ENCODE measurements at places on chromosomes 2 and 18. TPM values are rescaled to one million over a fixed set of nuclear protein-coding genes. Genes with fewer than 3 reads are reported as not detected.

DNA sequence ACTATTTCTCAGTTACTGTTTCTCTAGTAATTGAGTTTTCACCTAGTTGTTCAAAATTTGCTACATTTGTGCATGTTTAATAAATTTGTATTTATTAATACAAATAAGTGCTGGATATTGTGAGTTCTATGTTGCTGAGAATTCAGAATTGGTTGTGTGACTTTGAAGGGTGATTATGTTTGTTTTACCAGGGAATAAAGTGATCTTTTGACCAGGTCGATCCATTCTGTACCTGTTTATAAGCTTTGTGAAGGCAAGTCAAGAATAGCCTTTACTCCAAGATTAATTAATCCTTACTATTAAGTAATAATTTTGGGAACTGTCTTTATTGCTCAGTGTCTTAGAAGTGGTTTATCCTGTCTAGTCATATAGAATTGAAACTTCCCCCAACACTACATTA is 230.0 kb upstream of the GYPC start:
- DNase-seq: no peak

The GAREM2 gene
- total RNA-seq: 1.1 TPM

GRCh38 chr2:207513551-207514257 is 16.1 kb upstream of the CREB1 start:
- DNase-seq: no peak

- no peak for DNase-seq
Measured at GRCh38 chr18:78407466-78407844, 572.2 kb upstream of the SALL3 start.

- no peak for DNase-seq
Measured at GRCh38 chr18:24560511-24560981, 100.1 kb downstream of the HRH4 start.

The DLGAP1 gene
- total RNA-seq: 6.5 TPM

GRCh38 chr2:88865801-88866371 is 174.4 kb downstream of the RPIA start:
- no peak for DNase-seq

Data from cardiac septum (tissue), 1 donor.